ENCODE measurements at places on chromosomes 16 and 17.

DNA sequence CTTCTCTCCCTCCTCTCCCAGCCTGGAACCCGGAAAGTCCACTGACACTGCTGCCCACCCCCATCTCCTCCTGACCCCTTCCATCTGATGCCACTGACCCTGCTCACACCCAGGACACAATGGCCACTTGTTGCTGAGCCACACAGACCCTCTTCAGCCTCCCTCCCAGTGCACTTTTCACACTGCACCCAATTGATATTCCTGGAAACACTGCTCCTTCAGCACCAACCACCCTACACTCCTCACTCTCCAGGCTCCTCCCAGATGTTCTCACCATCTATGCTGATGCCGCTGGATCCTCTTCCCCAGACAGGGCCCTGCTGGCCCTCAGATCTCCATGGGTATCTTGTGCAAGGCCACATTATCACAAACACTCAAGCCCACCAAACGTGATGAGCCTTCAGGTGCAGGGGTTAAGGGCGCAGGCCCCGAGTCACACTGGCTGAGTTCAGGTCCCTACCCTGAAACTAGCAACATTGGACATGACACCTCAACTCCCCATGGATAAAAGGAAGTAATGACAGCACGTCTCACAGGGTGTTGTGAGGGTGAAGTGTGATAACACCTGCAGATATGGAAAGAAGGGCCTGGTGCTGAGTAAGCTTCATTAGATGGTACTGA, 238.1 kb downstream of the ZNF423 start:
- DNase-seq, result no peak

DNA sequence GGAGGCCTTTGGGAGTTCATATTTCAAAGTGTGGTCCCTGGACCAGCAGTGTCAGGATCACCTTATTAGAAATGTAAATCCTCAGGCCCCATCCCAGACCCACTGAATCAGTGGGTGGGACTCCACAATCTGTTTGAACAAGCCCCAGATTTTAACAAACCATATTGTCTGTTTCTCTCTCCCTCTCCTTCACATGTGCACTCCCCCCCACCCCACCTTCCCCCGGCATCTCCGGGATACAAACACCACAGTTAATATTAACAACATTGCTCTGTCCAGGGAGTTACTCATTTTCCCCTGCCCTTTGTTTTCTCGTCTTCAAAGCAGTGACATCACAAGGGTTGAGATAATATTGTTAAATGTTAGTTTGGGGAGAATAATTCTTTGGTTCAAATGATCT, 127.3 kb downstream of the KATNIP start:
- DNase-seq, result no peak

- no peak for DNase-seq
Measured at GRCh38 chr17:52536489-52536888, 378.0 kb upstream of the CA10 start.

DNA sequence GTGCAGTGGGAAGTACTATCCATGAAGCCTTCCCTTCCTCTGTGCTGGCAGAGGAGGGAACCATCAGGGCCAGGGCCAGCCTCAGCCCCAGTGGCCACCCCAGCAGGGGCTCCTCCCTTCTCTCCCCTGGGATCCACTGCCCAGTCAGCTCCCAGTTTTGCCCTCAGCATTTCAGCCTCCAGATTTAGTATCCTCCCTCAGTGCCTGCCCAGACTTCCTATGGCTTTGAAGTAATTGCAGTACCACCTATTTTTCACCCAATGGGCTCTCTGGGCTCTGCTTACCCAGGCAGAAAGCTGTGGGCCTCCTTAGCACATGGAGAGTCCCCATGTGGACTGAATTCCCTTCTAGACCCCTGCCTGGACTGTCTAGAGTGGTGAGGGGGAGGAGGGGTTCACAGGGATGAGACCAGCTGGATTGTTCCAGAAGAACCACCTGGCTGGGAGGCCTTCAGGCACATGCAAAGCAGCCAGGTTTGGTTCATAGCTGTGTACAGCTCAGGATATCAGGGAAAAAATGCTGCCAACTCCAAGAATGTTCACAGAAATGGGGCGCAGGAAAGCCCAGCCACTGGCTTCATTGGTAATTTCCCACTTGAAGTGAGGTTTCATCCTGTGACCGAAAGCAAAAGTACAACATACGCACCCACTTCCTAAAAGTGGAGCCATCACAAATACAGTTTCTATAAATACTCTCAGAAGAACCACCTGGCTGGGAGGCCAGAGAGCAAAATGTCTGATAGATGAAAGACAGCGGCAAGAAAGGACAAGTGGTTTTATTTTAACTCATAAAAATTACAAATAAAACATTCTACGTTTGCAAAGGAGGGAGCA, 15.2 kb upstream of the HERPUD1 start:
- DNase-seq, result no peak

GRCh38 chr16:78542419-78542818, 443.0 kb downstream of the WWOX start:
- DNase-seq, result no peak

DNA sequence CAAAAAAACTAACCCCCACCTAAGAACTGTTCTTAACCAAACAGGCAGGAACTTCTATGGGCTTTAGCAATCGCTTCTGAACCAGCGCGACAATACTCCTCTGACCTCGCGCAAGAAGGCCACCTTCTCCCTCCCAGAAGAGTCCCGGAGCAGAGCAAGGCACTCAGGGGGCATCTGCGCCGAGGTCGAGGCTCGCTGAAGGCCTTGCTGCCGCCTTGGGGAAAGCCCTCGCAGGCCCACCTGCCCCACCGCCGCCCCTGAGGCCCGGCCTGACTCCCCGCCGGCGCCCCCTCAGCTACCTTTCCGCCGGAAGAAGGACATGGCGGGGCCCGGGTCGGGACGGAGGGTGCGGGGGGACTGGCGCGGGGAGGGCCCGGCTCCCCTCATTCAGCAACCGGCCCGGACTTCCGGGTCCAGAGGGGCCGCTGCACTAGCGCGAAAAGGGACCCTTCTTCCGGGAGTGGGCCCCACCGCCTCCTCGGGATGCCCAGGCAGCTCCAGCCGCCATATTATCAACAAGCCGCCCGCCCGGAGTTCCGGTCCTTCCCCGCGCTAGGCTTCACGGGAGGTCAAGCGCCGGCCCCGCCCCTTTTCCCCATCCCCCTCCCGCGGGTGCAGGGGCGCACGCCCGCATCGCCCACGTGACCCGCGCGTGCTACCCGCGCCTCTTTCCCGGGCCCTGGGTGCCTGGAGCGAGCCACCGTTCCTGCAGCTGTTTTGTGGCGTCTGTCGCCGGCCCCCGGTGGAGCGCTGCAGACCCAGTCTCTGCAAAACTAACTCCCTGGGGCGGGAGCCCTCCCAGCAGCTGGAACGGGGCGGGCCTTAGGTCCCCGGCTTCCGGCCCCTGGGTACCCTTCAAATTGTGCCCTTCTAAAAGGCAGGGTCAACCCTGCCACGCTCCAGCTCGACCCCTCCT, at the start of gene AKAP10:
AKAP10 (minus strand) TSS at position 536 of the 916 bp plus-strand sequence; CDS start at position 387, 149 bp downstream.
- DNase-seq, result peak; percentile 80

DNA sequence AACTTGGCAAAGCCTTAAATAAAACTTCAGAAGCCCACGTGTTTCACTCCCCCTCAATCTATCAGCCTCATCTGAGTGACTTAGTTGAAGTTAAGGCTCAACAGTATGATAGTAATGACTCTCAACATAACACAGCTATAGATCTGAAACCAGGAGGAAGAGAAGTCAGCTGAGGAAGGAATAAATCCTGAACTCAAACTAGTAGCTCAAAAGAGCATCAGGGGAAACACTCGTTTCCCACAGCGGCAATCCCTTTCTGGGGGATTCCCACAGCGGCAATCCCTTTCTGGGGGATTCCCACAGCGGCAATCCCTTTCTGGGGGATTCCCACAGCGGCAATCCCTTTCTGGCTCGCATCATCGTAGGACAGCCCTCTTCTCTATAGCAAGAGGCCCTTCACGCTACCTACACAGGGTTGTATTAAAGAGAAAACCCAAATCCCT, 56.8 kb downstream of the ZZEF1 start:
- DNase-seq, result no peak

Data from neuronal stem cell (in vitro differentiated cells).